ENCODE measurements at places on chromosomes 12 and 14.

DNA sequence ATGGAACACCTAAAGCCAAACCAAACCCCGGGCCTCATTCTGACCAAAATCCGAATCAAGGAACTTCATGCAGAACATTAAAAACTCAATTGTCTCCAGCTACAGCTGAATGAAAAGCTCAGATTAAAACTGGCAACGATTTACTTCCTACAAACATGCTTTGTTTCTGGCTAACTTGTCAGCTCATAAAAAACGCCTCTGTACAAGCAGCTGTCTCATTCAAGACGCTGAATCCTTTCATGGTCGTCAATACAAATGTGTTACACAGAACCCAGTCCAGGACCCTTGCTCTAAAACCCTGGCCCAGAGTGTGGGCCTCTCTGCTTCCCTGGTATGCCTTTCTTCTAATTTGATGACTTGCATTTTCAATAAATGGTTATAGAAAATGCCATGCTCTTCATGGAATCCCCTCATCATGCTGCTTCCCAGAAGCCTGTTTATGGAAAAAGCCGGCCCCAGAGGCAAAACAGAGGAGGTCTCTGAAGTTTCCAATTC lies 183.1 kb downstream of the PHLDA1 start:
- no peak for DNase-seq

- DNase-seq, result no peak
Observed at GRCh38 chr14:77645520-77646230, 29.2 kb upstream of the SPTLC2 start.

DNA sequence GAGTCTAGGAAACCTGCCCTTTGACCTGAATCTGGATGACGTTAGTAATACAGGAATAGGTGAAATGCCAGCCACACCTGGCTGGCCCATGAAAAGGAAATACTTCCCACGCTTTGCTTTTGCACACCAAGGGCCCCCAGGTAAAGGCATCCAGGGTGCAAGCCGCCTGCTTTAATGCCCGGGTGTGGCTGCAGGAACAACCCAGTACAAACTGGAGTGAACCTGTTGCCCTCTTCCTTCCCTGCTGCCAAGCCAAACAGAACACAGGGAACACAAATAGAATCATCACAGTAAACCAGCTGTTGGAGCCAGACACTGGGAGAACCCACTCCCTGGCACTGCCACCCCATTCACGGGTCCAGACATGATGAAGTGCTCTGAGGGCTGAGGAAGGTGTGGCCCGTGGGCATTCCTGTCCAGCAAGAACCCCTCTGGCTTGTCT lies 24.2 kb upstream of the FOS start:
- DNase-seq, result no peak

- DNase-seq, result no peak
Observed at GRCh38 chr12:112518365-112518735, 99.6 kb downstream of the PTPN11 start.

DNA sequence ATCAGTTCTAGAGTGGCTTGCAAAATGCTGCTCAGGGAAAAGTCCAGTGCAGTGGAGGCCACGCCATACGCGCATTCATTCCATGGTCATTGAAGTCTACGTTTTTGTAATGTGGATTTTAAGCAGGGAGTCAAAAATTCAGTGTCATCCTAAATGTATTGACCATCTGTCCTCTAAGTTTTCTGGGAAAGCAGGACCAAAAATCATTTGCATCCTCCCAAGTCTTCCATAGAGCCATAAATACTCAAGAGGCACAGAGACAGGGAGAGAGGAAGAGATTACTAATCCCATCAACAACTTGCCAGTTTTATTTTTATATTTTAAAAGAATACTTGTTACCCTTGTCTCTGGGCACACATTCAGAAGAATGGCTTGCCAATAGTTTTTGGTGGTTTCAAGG lies 36.9 kb downstream of the RHOJ start:
- no peak for DNase-seq

Measured in activated B cell treated with CpG ODN at 0.5 μM for 24 hours (primary cell).